ENCODE measurements at places on chromosomes 4 and X.

GRCh38 chr4:56243107-56243506 lies 144.2 kb downstream of the AASDH start:
- DNase-seq: no peak

DNA sequence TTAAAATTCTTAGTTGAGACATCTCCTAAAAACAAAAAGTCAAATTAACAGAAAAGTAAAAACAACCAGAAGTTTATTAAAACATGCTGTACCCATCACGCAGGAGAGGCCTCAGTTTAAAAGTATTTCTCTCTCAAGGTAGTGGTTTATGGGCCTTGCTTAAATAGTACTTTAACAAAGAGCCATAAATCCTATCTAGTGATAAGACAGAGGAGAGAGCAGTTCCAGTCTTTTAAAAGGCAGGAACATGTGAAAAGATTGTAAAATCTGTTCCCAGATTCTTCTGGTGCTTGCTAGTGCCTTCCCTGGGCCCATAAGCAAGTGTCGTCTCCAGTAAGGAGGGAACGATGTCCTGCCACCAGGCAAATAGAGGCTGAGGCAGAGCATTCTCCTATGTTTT lies 476.3 kb upstream of the ADGRL3 start:
- DNase-seq: no peak

- DNase-seq: no peak
Measured at GRCh38 chr4:80446664-80447063, 111.1 kb downstream of the CFAP299 start.

DNA sequence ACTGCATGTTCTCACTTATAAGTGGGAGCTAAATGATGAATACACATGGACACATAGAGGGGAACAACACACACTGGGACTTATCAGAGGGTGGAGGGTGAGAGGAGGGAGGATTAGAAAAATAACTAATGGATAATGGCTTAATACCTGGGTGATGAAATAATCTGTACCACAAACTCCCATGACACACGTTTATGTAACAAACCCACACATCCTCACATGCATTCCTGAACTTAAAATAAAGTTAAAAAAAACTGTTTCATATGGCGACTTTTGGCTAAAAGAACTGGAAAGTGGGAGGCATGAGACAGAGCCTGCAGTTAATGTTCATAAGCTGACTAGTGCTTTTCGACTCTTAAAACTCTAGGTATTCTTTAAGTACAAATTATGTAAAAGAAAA lies 98.9 kb upstream of the NPFFR2 start:
- DNase-seq: no peak

- DNase-seq: no peak
Measured at GRCh38 chr4:122976111-122976510, 53.7 kb upstream of the NUDT6 start.

DNA sequence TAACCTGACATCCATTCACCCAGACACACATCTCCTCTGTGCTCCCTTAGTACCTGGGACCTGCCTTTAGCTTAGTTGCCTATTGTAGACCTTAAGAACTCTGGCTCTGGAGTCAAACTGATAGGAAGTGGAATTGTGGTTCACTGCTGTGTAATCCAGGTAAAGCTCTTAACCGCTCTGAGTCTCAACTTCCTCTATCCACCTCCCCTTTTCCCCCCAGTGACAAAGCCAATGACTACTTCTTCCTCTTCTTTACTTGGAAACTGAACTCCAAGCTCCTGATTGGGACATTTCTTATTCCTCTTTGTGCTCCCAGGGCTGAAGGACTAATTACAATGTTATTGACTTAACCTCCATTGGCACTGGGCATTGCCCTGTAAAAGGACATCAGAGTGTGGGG lies 94.1 kb downstream of the DRD5 start:
- no peak for DNase-seq

- DNase-seq: no peak
Measured at GRCh38 chrX:6446582-6446981, 88.3 kb downstream of the VCX3A start.

DNA sequence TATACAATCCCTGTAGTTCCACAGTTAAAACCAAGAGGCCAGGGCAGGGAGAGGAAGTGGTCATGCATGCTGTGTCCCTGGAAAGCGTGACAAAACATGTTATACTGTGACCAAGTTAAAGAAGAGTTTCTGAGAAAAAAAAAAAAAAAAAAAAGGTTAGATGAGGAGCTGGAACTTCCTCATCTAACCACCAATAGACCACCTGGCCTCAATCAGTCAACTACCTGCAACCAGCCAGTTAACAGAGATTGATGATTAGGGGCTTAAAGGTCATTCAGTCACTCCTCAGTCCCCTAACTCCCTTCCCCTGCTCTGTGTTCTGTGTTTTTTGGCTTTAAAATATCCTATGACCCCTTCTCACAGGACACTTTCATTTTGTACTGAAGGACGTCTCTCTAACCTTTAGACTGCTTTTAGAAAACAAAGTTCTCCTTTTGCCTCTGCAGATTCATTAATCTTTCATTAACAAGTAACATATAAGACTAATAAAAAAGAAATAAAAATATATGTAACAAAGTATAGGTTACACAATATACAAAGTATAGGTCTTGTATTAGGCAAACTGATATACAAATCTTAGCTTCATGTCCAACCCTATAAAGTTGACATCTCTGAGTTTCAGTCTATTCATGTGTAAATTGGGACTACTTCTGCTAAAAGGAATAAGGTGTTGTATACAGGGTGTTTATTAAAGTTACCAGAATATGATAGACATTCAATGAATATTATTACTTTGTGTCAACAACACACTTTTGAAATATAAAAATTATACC lies 179.1 kb upstream of the NDST4 start:
- no peak for DNase-seq

- no peak for DNase-seq
Measured at GRCh38 chrX:41917517-41917916, 5.8 kb downstream of the CASK start.

DNA sequence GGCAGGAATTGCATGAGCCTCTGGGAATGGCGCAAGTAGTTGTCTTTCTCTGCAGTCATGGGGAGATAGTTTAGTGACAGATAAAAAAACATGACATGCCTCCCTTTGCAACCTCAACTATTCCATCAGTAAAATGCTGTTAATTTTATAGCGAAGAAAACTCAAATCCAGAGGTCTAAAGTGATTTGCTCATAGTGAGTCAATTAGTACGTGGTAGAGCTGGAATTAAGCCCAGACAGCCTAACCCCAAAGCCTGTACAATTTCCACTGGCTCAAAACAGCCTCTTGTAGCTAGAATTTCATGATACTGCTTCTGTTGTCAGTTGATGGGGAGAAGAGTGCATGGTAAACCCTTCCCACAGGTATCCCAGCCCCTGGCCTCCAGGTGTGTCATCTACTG lies 81.3 kb upstream of the TRPC5 start:
- DNase-seq: no peak

DNA sequence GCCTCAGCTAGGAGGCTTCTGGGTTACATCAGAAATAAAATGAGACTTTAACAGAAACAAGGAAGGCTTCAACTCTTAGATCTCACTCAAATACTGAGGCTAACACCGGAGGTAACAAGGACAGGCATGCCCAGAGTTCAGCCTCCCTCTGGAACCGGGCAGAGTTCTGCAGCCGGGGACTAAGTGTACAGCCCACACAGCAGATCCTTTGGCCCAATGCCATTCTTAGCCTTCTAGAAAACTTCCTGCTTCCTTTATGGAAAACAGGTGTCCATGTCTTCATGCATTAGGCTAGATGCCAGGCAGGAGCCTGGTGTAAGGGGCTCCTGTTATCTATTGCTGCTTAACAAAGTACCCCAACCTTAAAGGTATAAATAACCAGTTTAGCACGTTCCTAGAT lies 369.7 kb downstream of the BCOR start:
- peak; percentile 70 for DNase-seq

- no peak for DNase-seq
Measured at GRCh38 chr4:88597970-88598660, 5.8 kb downstream of the HERC3 start.

- no peak for DNase-seq
Measured at GRCh38 chr4:46249106-46249505, 125.3 kb upstream of the GABRG1 start.

DNA sequence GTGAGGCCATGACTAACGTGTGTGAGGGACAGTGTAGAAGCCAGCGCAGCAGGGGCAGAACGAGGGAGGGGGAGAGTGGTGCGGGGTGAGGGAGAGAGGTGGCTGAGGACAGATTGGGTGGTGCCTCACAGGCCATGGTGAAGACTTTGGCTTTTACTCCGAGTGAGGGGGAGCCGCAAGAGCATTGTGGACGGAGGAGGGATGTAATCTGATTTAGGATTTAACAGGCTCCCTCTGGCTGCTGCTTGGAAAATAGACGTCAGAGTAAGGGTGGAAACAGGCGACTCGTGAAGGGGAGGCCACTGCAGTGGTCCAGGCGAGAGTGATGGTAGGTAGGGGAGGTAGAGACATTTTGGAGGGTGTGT lies 13.0 kb downstream of the PPP1R3F start:
- DNase-seq: no peak

DNA sequence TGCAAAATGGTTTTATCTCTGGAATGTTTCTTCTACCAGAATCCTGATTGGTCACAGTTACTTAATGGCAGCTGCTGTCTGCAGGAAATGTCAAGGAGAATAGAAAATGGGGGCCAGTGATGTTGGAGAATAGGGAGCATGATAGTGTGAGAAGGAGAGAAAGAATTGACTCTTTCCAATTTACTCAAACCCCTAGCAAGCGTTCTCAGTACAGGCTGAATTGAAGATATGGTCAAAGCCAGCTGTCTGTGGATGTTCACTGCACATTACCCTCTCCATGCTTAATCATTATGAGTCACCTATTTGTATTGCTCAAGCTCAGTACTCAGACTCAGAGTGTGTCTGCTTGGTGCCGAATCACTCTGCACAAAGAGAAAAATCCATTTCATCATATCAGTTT lies 57.8 kb upstream of the FAM47B start:
- no peak for DNase-seq

DNA sequence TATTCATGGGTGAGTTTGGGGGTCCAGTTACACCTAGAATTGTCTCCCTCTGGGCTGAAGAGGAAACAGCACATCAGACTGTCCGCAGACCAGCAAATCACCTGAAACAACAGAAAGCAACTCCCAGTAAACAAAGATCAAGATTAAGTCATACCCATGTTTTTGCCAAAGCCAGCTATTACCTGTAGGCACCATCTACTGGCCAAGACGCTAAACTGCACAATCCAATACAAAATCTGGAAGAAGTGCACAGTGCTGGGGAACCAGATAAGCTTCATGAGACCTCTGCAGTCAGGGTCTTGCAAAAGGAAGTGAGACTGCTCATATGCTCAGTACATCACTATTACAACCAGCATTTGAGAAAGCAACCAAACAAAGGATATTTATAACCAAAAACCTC lies 157.5 kb upstream of the ITM2A start:
- DNase-seq: no peak

- DNase-seq: no peak
Measured at GRCh38 chr4:41144812-41145211, 69.5 kb downstream of the APBB2 start.

DNA sequence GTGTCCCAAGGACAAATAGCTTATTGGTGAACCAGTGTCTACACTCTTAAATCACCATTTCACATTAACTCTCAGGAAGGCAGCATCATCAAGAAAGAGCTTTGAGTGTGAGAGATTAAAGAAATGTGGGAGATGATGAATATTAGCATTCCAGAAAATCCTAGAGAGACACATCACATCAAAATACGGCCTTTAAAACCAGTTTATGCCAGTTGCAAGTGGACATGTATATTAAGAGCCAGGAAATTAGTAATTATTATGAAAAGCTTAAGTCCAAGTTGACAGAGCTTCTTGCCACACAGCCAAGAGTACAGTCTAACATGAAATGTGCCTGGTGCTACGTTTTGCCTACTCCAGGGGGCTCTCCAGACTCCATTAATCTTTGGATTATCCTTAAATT lies 503.0 kb upstream of the BOD1L1 start:
- no peak for DNase-seq

GRCh38 chr4:159379836-159380235 lies 277.0 kb downstream of the RAPGEF2 start:
- DNase-seq: no peak

DNA sequence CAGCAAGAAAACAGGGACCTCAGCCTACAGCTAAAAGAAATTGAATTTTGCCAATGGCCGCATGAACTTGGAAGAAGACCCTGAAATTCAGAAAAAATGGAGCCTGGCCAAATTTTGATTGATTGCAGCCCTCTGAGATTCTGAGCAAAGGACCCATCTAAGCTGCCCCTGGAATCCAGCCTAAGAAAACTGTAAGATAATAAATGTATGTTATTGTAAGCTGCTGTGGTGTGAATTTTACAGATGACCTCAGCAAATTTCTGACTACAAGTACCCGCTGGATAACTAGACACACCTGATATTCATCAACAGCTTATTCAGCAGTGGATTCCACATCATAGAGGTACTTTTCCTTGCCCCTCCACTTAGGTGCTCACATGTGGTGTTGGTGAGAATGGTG lies 119.5 kb upstream of the EPHA5 start:
- no peak for DNase-seq

DNA sequence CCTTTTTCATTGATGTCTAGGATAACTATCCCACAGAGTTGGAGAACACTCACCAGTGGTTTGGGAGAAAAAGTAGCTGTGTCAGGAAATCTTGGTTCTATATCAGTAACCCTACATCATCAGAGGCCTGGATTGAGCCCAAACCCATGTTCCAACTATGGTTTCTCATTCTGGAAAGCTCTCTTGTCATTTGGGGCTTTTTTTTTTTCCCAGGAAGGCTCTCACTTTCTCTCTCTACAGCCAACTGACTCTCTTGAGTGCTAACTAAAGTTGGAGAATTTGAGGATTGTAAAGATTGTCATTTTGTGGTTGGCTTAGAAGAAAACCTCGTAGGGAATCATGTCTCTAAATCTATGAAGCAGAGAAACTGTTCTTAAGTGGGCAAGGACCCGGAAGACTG lies 228.2 kb upstream of the DIPK2B start:
- DNase-seq: no peak

DNA sequence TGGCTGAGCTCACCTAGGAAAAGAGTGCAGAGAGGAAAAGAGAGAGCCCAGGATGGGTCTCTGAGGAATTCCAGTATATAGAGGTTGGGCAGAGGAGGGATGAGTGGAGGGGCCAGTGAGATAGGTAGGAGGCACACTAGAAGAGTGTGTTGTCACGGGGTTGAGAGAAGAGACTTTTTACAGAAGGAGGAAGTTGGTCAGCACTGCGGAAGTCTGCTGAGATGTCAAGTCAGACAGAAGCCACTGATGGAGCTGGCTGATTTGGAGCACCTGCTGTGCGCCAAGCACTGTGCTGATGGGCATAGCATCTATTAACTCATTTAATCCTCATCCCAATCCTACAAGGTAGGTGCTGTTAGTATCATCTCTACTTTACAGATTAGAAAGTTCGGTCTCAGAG lies 60.4 kb downstream of the EFNB1 start:
- no peak for DNase-seq

- DNase-seq: no peak
Measured at GRCh38 chr4:27040356-27040755, 179.7 kb downstream of the STIM2 start.

- DNase-seq: no peak
Measured at GRCh38 chr4:97720869-97721432, 422.3 kb downstream of the STPG2 start.

All from coronary artery (tissue), 2 donors.